ENCODE measurements at places on chromosomes 3 and 15.

DNA sequence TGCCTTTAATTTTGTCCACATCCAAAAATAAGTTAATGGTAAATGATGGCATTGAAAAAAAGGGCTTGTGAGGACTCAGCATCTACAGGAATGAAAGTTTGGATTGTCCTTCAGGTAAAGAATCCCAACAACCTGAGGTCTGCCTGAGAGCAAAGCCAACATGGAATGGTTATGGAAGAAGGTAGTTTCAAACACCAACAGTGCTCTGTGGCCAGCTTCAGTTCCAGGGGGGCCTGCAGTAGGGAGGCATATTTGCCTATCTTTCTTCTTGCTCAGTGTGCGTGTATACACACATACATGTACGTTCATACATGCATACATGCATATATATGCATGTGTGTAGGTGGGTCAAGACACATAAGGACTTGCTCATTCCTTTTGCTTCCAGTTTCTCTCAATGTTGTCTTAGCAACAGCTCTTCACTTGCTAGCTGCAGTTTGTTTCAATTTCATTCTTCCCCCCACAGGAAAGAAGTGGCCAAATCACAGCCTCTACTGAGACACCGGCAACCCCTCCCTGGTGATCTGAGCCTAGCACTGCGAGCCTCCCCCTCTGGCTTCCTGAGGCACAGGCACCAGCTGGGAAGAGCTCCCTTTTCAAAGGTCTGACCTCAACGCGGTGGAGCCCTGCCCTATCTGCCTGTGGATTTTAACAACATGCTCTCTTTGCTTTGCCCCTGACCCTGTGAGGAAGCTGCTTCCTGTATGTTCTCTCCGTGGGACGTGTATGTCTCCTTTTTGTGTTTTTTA is 146.2 kb downstream of the KLF13 start:
- no peak for DNase-seq

DNA sequence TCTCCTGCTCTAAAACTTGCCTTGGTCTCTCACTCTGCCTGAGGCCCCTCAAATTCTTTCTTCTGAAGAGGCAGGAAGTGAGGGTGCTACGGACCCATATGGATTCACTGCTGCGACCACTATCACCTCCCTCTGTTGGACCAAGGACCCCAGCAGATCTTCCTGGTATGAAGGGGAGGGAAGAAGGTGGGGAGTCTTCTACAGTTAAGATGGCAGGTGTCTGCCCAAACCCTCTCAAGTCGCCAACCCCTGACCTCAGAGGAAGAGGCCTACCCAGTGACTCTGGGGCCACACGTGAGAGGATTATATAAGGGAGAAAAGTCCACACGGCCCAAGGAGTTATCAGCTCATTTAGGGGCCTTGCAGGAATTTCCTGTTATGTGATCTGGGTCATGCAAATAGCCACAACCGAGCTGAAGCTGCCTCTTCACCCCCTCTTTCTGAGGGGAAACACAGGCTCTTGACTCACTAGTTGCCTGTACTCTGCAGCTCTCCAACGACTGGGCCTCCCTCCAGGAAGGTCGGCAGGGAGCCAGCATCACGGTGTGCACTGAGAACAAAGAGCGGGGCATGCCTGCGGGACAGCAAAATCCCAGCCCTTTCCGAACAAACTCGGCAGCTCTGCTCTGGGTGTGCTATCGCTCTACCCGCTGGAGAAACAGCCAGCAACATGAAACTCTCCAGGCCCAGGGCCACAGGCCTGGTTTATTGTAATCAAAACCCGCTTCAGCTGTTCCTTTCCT is 116.0 kb downstream of the XXYLT1 start:
- DNase-seq: no peak

DNA sequence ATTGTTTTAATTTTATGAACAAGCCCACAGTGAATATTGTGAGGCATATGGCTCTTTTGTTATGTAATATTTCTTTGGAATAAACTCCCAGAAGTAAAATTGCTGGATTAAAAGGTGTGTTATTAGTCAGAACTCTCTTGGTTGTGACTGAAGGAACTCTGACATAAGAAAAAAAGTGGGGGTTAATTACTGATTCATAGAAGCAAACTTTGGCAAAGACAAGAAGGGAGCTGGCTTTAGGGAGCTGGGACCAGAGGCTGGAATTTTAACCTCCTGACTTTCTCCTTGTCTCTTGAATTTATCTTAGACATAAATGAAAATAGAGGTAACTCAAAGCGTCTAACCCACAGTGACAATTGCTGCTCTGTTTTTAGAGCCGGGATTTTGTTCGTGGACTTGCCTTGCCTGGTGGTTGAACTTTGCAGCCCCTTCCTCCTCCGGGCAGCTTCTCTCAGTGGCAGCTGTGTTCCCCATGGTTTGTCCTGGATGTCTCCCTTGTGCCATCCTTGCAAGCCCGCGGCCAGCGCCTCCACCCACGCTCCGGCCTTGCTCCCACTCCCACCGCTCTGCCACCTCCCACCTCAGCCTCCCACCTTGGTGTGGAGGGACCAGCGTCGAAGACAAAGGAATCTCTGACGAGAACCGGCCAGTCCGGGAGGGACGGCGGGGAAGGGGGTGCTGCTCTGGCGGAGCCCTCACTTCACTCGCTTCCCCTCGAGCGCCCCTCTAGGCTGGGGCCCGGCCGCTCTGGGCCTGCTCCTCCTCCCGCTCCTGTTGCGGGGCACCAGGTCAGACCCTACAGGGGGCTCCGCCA is 28.0 kb downstream of the ARHGAP31 start:
- no peak for DNase-seq

- no peak for DNase-seq
These were observed 497.7 kb upstream of the THBS1 start for GRCh38 chr15:39083213-39083612.

- DNase-seq: no peak
These were observed 86.7 kb upstream of the ANKRD34C start for GRCh38 chr15:79195802-79196201.

- DNase-seq: no peak
These were observed 44.3 kb downstream of the RAB6B start for GRCh38 chr3:133851266-133851906.

DNA sequence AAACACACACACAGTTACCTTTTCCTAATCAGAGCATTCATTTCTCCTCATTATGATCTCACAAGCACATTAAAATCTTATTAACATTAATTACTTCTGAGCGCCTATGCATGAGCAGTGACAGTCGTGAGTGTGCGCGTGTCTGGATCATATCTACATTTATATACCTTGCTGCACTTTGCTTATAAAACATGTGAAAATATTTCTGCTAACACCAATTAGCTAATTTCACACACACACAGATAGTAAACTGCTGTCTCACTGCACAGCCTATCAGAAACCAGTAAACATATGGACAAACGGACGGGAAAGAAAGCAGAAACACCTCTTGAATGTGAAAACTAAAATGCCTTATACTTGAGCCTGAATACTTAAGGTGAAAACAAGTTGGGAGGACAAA is 64.8 kb downstream of the ZBTB20 start:
- DNase-seq: no peak

DNA sequence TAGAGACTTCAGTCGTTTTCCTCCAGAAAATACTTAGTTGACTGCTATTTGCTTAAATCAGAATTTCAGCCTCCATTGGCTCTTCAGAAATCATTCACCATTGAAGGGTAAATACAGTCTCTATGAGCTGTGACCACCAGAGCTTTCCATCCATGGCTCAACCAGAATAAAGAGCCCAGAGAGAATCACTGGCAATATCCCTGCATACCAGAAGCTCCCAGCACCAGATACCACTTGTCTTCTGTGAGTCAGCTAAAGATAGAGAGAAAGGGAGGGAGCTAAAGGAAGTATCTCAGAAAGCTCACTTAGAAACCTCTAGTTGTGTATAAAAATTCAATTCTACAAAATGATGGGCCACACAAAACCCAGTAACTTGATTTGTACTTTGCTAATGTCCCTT is 115.2 kb upstream of the TMCO5A start:
- no peak for DNase-seq

- DNase-seq: no peak
These were observed 410.3 kb upstream of the TBL1XR1 start for GRCh38 chr3:177607589-177607988.

GRCh38 chr3:49387721-49388120 is 24.1 kb downstream of the RHOA start:
- DNase-seq: no peak

GRCh38 chr3:31055757-31056156 is 161.3 kb upstream of the GADL1 start:
- DNase-seq: no peak

GRCh38 chr3:15331072-15331605 is 1.2 kb downstream of the SH3BP5 start:
- DNase-seq: no peak

- no peak for DNase-seq
These were observed 9.6 kb upstream of the TAGLN3 start for GRCh38 chr3:111989061-111989678.

GRCh38 chr15:63203451-63204090 is 14.2 kb downstream of the RAB8B start:
- DNase-seq: no peak

DNA sequence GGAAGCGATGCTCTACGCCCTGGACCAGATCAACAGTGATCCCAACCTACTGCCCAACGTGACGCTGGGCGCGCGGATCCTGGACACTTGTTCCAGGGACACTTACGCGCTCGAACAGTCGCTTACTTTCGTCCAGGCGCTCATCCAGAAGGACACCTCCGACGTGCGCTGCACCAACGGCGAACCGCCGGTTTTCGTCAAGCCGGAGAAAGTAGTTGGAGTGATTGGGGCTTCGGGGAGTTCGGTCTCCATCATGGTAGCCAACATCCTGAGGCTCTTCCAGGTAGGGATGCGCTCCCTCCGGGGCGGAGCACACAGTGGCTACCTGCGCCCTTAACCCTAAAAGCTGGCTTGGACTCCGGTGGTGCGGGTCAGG is 698 bp downstream of the GRM7 start:
- no peak for DNase-seq

- no peak for DNase-seq
These were observed 32.7 kb downstream of the RBM6 start for GRCh38 chr3:49972656-49973055.

DNA sequence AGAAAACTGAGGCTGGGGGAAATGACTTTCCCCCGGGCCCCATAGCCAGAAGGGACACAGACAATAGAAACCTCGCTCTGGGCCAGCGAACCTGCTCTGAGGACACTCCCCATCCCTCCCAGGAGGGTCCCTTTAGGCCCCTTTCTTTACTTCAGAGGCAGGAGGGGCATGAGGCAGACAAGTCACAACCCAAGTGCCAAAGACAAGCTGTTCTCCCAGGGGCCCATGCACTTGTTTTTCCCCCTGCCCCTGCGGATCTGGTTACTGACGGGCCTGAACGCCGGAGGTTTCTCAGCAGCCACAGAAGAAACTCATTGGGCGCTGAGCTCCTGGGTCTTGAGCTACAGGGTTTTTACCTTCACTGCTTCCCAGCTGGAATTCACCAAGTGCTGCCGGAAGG is 9.8 kb downstream of the PGPEP1L start:
- DNase-seq: no peak

DNA sequence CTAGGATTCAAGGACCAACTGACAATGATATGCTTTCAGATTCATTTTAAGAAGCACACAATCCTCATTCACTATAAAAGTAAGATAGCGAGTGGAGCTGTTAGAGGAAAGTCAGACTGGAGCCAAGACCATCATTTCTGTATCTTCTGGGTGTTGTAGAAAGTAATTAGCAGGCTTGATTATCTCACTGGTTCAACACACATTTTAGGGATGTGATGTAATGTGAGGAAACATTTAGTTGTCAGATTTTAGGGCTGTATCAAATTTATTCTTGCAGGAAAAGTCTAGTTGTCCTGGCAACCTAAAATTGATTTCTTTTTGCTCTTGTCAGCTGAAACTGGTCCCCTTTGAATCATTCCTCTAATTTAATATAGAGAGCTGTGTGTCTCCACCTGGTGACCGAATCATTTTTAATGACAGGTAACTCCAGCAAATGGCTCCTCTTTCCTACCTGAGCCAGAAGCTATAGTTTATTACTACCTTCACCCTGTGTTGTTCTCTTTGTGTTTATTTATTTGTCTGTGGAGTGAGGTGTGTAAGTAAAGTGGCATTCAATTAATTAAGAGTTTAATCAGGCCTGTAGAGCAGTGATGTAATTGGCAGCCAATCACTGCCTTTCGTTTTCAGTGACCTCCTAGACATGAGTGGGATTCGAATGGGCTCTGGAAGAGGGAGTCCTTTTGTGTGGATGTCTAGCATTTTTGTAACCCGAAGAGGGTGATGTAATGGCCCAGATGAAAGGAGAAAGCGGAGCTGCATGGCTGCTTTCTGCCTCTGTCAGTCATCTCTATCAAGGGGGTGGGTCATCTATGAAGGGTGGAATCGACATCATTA is 125.8 kb downstream of the LPP start:
- DNase-seq: no peak

- DNase-seq: no peak
These were observed 113.8 kb downstream of the ADCY5 start for GRCh38 chr3:123335007-123335670.

DNA sequence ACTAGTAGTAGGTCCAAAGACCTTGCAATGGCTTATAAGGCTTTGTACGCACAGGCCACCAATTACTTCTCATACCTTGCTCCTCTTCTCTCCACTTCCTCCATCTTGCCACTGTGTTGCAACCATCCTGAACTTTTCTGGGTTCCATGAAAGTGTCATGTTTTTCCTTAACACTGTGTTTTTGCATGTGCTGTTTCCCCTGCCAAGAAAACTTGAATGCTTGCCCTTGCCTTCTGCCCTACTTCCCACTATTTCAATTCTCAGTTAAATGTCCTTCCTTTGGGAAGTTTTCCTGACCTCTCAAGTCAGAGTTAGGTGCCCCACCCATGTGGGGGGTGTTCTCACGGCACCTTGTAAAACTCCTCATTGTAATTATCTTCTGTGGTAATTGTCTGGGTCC is 182.8 kb downstream of the THRB start:
- DNase-seq: no peak

DNA sequence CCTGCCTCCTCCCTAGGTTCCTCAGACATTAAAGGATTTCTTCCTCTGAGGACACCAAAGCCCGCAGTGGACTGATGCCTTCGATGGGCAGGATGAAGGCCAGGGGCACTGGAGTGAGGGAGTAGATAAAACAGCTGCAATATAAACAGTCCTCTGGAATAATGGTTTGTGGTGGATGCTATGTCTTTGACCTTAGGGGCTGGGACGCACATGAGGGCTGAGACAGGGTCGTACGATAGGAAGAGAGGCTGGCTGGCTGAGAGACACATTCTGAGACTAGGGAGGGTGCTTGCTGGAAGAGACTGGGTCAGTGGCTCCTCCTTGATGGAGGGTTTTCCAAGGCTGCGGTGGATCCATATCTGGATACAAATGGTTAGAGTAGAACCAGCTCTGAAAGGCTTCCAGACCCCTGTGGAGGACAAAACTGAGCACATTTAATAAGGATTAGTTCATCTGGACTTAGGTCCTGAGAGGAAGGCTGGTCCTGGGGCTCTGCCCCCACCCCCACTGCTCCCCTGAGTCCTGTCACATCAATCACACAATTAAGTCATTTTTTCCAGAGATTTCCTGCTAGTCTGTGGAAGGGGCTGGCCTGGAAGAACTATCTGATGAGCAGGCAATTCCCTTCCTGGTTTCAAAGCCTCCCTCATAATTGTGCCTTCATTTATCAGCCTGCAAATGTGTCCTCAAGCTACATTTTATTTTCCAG is 15.8 kb downstream of the TBC1D21 start:
- DNase-seq: no peak

- no peak for DNase-seq
These were observed 108.5 kb downstream of the ECT2 start for GRCh38 chr3:172859041-172859440.

- no peak for DNase-seq
These were observed 55.0 kb upstream of the TIPARP start for GRCh38 chr3:156619376-156619775.

- no peak for DNase-seq
These were observed 23.6 kb upstream of the CAV3 start for GRCh38 chr3:8709801-8710507.
